ENCODE measurements at places on chromosomes 2 and 18.
A peak's percentile ranks its signal among the peaks of the same experiment; 100 is the strongest.

GRCh38 chr2:34936089-34936488 is 1337.0 kb upstream of the FAM98A start:
- no peak for DNase-seq

GRCh38 chr2:95314964-95315611 is 17.9 kb downstream of the KCNIP3 start:
- DNase-seq, result no peak

DNA sequence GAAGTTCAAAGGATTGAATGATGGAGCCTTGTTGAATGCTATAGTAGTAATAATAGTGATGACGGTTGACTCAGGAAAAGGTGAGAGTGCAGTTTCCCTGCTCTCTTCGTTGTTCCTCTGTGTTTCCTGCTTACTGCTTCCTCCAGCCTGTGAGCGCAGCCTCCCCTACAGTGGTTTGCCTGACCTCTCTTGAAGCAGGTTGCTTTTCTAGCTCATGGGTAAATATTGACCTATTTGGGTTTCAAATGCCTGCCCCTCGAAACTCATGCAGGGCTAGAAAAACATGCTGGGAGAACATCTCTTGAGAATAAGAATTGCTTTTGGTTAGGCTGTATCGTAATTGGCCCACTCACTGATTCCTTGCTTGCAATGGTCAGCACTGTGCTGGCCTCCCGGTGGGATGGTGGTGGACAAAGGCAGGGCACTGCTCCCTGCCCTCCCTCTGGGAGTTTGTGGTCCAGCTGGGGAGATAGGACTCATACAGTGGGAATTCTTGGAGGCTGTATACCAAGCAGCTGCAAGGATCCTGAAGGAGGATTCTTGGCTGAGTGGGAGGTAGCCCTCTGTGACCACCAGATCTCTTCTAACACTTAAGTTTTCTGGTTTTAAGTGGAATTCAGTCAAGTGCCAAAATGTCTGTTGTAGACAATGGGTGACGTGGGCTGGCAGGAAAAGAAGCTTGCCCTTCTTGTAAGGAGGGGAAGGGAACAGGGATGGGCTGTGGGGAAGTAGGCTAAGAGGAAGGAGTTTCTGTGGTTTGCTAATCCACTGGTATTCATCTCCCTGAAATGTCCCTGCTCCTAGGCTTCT is 5.4 kb upstream of the RNF181 start:
- DNase-seq, result peak; percentile 77

- no peak for DNase-seq
Measured at GRCh38 chr2:124894199-124894598, 869.1 kb downstream of the CNTNAP5 start.

GRCh38 chr2:7666596-7667259 is 749.5 kb downstream of the RNF144A start:
- DNase-seq, result no peak

DNA sequence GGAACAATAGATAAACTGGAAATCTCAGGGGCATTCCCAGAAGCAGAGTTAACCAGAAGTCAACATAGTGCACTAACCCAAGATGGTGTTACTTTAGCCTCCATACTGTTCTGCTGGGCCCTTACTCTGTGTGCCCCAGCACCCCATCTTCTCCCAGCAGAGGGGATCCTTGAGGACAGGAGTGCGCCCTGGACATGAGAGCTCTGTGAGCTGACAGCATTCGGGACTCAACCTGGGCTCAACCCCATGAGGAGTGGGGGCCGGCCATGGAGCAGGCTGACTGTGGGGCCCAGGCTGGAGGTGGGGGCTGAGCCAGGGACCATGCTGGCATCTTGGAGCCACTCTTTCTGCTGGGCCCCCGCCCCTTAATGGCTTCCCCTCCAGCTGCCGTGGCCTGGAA is 156.3 kb upstream of the HS6ST1 start:
- DNase-seq, result no peak

GRCh38 chr18:25075783-25076182 is 276.2 kb downstream of the ZNF521 start:
- DNase-seq, result no peak

DNA sequence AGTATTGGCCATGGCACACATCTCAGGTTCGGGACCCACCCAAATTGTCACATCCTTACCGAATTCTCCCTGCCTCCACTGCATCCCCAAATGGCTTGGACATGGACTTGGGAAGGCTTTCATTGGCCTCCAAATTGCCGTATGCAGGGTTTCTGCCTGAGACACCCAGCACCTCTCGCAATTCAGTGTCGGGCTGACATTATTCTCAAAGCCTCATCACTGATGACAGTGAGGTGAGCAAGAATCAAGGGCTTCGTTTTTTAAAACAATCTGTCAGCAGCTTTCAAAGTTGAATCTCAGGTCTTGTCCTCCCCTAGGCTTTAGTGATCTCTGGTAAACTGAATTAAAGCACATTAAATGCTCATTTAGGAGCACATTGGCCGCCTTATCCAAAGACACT is 29.5 kb upstream of the TGFA start:
- DNase-seq, result no peak

- no peak for DNase-seq
Measured at GRCh38 chr2:231319867-231320266, 75.6 kb upstream of the B3GNT7 start.

DNA sequence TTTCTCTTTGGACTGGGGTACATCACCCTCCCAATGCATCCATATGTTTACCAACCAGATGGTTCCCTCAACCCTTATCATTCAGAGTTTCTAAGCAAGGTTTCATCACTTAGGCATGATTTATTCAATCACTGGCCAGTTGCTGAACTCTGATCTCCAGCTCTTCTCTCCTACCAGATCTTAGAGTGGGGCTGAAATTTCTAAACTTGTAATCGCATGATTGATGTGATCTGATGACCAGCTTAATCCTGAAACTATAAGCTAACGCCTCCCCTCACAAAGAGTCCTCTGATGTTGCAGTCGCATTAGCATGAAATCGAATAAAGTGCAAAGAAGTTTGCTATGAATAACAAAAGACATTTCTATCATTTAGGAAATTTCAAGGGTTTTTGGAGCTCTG is 1082.0 kb downstream of the DPP10 start:
- DNase-seq, result no peak
